ENCODE measurements at places on chromosomes 3 and 15.

DNA sequence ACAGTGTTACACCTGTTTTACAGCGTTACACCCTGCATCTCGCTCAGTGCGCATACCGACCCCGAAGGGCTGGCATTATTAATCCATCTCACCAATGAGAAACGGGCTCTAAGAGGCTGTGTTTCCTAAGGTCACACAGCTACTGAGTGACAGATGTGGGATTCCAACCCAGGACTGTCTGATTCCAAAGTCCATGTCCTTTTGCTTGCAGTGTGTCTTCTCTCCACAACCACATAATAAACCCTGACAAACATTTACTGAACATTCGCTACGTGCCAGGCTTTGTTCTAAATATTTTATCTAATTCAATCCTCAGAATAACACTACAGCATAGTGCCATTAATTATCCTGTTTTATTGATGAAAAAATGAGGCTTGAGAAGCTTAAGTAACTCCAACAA, 79.1 kb downstream of the RAB11A start:
- no peak for DNase-seq

- no peak for DNase-seq
These were observed 6.0 kb downstream of the TIPARP start for GRCh38 chr3:156680243-156680914.

DNA sequence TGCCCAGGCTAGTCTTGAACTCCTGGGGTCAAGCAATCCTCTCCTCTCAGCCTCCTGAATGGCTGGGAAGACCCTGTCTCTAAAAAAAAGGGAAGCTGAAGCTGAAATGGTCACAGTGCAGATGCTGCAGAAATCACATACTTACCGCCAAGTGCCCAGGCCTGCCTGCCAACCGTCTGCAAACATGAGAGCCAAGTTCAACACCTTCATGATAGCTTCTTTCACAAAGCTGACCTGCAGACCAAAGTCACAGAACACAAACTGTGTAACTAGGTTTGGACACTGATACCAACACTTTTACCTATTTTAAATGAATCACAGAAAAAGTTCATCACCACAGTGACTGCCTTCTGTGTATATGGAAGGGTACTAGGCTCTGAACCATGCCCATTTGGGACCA, 22.8 kb upstream of the CYFIP1 start:
- DNase-seq = no peak

- DNase-seq = no peak
These were observed 334.3 kb upstream of the CTDSPL start for GRCh38 chr3:37527361-37527760.

- DNase-seq = no peak
These were observed 53.6 kb downstream of the CLEC3B start for GRCh38 chr3:45079715-45080114.

GRCh38 chr15:82931221-82931620, 21.3 kb downstream of the HOMER2 start:
- no peak for DNase-seq

GRCh38 chr3:26368312-26368711, 254.3 kb upstream of the LRRC3B start:
- no peak for DNase-seq

GRCh38 chr3:170058127-170058526, 20.3 kb downstream of the GPR160 start:
- DNase-seq = no peak
